Fibroblast of lung (primary cell): ENCODE measurements at places on chromosomes 4 and X.

DNA sequence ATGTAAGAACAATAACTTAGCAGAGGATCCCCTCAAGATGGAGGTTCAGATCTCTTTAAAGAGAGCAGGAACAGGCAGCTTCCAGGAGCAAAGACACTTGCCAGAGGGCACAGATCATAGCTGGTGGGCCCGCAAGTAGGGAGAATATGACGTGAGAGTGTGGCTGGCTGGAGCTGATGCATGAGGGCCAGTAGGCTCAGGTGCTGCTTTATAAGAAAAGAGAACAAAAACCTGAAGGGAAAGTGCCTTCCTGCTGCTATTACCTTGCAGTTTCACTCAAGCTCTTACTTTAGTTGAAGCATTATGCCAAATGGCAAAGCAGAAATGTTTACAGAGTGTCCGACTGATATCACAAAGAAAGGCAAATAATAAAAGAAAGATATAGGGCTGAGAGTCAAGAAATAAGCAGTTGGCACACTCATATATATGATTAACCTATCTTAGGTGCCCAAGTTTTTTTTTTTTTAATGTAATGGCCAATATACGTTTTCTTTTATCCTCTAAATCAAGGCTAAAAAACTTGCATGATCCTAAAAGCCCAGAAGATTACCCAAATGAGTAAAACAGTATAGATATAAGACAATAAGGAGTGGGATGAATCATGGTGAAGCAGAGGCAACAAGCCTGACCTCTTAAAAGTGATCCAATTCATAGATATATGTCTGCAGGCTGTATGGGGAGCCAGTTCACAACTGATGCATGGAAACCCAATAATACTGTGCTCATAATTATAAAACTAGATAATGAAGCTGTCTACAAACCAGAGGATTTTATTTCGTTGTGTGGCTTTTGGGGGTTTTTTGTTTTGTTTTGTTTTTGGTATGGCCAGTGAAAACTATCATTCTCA is 12.6 kb downstream of the NR0B1 start:
- DNase-seq = no peak

- peak; percentile 45 for DNase-seq
Measured at GRCh38 chrX:2463973-2464676, 36.7 kb downstream of the DHRSX start.

DNA sequence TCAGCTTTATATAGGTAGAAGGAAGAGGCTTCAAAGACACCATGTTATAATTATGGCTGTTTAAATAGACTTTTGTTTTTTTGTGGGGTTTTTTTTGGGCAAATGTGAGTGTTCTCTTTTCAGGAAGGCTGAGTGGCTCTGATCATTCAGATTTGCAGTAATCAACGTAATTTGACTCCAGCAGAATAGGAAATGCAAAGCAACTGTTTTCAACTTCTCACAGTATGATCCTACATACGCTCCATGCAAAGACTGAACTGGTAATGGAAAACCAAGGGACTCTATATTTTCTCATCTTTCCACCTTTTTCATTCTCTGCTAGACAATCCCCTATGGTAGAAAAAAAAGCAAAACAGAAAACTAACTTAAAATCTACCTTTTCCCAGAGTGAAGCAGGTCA is 10.8 kb downstream of the ADH1B start:
- no peak for DNase-seq

GRCh38 chr4:184250795-184251669 is 33.4 kb upstream of the ENPP6 start:
- DNase-seq = peak; percentile 43

DNA sequence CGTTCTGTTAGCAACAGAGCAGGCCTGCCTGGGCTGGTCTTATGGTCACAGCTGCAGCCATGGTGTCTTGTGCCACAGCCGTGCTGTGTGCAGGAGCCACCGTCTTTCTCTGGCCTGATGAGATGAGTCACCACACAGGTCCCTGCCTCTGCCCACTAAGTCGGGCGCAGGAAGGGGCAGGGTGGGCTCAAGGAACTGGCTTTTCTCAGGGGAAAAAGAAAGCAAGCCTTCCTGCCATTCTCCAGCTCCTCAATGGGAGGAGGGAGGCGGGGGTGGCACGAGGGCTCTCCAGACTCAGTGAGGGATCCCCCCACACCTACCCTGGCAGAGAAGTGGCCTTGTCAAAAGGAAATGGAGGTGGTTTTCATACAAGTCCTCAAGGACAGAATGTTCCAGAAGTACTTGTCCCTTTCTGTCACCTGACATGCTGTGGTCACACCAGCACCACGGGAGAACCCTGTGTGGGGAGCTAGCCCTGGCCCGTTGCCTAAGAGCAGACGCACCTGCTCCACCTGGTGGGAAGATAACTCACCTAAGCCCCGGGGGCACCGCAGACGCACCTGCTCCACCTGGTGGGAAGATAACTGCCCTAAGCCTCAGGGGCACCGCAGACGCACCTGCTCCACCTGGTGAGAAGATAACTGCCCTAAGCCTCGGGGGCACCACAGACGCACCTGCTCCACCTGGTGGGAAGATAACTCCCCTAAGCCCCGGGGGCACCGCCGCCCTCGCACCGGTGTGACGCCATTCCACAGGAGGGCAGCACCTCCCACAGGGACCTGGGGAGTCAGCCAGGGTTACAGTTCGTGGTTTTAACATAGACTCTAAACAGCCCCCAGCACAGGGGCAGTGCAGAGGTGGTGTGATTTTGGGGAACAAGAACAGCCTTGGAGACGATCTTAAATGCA is 18.5 kb downstream of the UVSSA start:
- DNase-seq = no peak

DNA sequence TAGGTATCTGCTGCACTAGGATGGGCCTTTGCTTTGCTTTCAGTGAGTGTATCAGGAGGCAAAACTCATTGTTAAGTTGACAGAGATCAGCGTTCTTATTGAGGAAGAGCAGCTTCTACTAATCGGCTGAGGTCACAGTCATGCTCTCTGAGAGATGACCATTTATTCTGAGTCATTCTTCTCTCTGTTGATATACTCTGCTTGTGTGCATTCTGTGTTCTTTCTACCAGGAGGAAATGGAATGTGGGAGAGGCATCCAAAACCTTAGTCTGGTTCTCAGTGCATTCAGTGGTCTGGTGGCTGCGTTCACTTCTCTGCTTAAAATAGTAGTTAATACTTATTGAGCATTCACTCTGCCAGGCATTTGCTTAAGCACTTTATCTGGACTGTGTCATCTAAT is 66.2 kb downstream of the RRAGB start:
- no peak for DNase-seq

DNA sequence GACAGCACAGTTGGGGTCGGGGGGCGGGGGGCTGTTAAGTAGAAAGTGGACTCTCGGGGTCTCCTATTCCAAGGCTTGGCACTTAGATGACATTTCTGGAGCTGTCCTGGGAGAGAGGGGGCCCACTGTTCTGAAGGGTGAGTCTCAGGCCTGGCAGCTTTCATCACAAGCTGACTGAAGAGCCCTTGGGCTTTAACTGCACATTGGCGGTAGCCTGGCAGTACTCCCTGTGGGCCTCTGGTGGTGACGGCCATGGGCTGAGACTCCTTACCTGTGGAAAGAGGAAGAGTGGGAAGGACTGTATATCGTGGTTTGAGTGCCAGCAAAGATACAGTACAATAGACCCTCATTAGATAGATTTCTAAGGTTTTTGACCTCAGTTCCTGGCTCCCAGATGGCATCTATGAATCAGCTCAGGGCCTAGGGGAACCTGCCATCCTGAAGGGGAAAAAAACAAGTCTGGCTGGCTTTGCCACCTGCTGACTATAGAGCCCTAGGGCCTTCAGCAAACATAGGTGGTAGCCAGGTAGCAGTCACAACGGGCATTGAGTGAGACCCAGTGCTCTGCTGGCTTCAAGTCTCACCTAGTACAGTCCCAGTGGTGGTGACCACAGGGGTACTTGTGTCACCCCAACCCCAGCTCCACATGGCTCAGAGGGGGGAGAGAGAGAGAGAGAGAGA is 87.9 kb downstream of the ANKRD17 start:
- no peak for DNase-seq

- DNase-seq = no peak
Measured at GRCh38 chr4:148059617-148060180, 327.8 kb downstream of the ARHGAP10 start.

DNA sequence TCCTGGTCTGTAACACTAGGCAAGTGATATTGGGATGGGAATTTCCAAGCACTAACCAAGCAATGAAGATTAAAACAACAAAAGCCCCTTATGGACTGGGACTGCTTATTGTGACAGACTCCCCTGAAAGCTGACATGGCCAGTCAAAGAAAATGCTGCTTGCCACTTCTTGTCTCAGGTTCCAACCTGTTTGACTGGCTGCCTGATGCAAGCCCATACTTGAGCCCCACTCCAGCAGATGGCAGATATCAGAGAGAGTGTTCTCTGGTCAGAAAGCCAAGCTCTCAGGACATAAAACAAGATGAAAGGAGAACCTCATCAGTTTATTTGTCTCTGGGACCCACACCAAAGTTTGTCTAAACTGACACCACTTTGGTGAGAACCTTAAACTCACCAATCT is 15.5 kb upstream of the IGBP1 start:
- no peak for DNase-seq

GRCh38 chr4:108492816-108493595 is 127.4 kb upstream of the RPL34 start:
- DNase-seq = peak; percentile 22

GRCh38 chr4:5503336-5503936 is 204.9 kb downstream of the EVC2 start:
- no peak for DNase-seq

DNA sequence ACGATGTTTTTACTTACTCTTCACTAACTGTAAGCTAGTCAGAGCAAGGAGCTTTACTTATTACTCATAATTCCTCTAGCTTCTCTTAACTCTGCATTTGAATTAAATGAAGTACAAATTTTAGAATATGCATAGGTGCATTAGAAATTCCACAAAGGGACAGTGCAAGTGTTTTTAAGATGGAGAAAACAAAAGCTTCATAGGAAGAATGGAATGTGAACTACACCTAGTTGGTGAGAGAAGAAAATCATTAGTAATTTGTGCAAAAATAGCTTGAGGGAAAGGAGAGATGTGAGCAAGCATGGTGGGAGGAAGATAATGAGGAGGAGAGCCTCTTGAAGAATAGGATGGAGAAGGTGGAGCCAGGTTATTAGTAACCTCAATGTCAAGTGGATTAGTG is 77.5 kb upstream of the SMARCA5 start:
- no peak for DNase-seq

- no peak for DNase-seq
Measured at GRCh38 chr4:188147176-188147575, 7.9 kb downstream of the TRIML1 start.

GRCh38 chr4:175070444-175070843 is 152.3 kb downstream of the ADAM29 start:
- no peak for DNase-seq

DNA sequence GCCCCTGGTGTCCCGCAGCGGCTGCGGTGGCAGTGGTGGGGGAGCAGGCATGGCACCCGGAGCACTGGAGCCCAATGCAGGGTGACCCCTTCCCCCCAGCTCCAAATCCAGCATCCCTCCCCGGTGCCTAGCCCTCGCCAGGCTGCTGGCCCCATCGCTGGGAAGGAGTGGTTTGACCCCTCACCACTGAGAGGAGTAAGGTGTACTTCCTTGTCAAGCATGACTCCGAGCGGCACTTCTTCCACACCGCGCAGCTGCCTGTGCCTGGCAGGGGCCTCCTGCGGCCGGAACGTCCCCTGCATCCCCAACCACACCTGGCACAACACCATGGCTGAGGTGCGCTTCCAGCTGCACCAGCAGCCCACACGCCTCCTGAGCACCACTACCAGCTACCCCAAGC is 27.0 kb downstream of the LRPAP1 start:
- DNase-seq = no peak

GRCh38 chr4:188016754-188017153 is 21.2 kb downstream of the ZFP42 start:
- DNase-seq = no peak

DNA sequence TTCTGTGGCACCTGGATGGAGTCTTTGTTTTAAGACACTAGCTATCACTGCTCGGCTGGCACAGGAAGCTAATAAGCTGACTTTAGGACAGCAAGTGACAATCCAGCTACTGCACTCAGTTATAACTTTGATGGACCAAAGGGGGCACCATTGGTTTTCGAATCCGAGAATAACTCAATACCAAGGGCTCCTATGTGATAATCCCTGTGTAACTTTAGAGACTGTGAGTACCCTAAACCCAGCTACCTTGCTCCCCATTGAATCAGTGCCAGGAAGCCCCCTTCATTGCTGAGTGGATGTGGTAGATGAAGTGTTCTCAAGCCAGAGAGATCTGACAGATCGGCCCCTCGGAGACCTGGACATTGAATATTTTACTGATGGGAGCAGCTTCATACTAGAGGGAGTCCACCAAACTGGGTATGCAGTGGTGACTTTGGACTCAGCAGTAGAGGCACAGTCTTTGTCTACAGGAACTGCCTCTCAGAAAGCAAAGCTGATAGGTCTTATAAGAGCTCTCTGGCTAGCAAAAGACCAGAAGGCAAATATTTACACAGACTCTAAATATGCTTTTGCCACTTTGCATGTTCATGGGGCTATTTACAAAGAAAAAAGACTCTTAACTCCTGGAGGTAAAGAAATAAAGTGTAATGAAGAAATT is 35.5 kb upstream of the UGT2B7 start:
- no peak for DNase-seq
